Activated naive CD4-positive, alpha-beta T cell treated with anti-CD3 and anti-CD28 coated beads, Interleukin-2, amount 50 U/mL, for 16 hours (primary cell): ENCODE measurements at places on chromosomes 2 and 18.

GRCh38 chr2:1594373-1595171 lies 149.7 kb downstream of the PXDN start:
- no peak for DNase-seq

DNA sequence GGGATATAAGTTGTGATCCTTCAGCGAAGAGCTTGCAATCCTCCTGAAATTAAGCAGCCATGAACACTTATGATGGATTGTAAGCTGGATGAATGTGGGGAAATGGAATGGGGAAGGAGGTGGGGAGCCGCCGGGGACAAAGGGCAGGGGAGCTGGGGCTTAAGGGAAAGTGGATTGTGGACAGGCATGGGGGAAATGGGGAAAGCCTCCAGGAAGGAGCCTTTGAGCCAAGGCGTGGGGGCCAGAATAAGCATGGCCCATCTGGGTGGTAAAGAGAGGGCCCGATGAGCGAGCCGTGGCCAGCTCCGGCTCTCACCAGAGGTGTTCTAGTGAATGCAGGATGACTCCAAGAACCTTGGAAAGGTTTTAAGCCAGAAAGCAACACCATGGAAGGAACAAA lies 124.0 kb downstream of the SMAD7 start:
- no peak for DNase-seq

- DNase-seq, result no peak
Measured at GRCh38 chr2:145379934-145380333, 860.0 kb upstream of the ZEB2 start.

- no peak for DNase-seq
Measured at GRCh38 chr2:222322236-222322635, 23.4 kb upstream of the PAX3 start.

- DNase-seq, result no peak
Measured at GRCh38 chr2:199307461-199307860, 150.3 kb downstream of the SATB2 start.

DNA sequence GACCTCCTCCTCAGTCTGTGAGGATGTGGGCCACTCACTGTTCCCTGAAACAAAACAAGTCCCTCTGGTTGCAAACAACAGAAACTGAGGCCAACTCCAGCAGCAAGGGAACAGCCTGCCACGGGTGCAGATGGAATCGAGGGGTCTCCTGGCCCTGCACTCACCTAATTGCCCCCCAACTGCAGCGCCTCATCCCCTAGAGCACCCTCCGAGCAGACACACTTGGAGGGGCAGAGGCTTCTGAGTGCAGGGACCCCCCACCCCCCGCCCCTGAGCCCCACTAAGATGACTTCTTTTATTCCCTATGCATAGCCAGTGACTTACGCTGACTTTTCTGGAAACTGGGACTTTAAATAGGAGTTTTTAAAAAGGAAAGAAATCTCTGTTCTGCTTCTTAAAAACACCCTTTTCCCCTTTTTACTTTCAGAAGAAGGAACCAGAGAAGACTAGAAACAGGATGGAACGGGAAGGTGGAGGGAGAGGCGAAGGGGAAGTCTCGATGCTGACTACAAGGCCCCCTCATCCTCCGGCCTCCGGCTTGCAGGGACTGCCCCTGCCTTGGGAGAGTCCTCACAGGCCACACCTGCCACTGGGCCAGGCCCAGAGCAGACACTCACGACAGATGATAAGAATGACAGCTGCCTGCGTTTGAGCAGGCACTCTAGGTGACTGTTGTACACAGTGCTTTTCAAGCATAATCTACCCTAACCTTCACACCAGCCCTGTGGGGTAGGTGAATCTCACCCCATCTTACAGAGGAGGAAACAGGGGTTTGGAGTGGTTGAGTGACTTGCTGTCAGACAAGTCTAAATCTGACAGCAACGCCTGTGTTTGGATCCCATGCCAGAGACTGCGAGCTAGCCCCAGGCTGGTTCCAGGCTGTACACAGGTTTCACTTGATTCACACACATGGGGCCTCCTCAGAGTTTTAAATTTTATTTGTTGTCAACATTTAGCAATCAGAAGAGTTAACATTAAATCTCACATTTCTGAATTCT lies 28.2 kb upstream of the BIN1 start:
- no peak for DNase-seq

GRCh38 chr2:76251342-76251741 lies 540.6 kb upstream of the GCFC2 start:
- DNase-seq, result no peak

DNA sequence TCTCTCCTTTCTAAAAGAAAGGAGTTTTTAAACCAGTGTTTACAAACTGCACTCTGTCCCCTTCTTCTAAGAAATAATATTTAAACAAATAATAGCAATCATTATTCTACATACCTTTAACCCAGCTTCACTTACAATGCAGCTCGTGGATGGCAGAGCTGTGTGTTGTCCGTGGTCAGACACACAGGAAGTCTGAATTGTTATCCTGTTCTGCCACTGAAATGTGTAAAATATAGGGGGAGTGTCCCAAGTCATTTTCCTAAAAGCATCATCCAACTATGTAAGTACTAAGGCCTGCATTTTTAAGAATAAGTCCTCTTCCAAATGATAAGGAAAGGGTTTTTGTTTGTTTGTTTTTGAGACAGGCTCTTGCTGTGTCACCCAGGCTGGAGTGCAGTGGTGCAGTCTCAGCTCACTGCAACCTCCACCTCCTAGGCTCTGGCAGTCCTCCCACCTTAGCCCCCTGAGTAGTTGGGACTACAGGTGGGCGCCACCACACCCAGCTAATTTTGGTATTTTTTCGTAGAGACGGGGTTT lies 2.7 kb upstream of the PPP4R1 start:
- DNase-seq, result no peak

DNA sequence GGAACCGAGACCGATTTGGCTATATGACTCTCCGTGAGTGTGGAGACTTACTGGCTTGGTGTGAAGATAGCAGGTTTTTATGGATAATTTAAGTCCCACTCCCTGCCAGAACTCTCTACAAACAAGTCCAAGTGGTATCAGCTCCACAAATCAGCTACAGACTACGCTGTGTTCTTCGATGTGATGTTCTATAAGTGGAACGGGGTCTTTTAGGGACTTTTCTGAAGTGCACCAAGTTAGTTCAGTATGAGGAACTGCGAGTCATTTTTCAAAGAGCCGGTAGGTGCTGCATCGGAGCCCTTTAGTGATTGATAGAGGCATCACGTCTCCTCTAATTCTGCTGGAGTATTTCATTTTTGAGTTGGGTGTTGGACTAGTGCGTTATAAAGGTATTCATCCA lies 107.1 kb downstream of the TSHZ1 start:
- DNase-seq, result no peak

DNA sequence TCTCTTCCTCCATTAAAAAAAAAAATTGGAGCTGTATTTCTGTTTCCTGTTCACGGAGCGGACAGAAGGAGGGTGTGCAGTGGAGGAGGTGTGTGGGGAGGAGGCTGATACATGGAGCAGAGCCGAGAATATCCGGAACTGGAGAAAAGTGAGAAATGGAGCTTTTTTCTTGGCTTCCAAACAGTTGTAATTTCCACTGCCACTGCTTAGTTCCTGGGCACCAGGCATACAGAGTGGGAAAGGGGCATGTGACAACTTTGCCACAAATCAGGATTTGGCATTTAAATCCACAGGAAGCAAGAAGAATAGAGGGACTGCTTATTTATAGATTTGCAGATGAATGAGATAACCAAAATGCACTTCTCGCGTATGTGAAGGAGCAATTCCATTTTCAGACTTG lies 71.2 kb downstream of the BCL11A start:
- DNase-seq, result no peak

- DNase-seq, result no peak
Measured at GRCh38 chr2:209424199-209424701, 403 bp downstream of the MAP2 start.

DNA sequence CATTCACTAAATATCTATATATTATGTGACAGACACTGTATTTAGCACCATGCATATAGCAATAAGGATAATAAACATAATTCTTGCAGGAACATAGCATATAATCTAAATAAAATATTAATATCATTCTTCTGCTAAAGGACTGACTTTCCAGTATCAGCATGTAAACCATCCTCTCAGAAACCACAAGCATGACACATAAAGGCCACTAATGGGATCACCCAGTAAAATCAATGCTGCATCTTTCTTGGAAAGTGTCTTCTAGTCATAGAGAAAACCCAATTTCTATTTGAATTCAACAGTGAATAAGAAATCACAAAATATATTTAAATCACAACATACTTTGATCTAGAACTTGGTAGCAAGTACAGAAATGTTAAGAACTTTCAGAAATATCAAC lies 5.8 kb upstream of the LRP1B start:
- DNase-seq, result no peak

DNA sequence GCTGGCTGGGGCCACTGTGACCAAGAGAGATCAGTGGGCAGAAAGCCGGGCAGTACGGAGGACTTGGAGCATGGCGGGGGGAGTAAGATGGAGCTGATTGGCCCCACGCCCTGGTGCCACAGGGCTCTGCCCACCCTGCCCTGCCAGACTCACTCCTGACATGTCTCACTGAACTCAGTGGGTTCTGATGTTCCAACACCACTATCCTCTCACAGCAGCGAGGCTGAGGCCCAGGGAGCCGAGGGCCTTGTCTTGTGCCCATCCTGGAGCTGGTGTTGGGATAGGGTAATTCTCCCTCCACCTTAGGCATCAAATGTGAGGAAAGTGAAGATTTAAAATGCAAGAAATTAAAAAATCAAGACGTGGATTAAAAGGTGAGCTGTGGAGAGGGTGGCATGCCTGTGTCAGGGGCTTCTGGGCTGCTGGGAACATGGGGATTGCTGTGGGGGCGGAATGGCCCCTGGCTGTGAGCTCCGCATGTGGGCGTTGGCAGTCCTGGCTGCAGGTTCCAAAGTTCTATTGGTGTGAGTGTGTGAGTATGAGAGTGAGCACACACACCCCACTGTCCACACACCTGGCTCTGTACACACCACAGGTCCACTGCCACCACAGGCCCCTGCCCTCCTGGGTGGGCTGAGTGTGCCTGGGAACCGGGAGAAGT lies 283.5 kb upstream of the HS6ST1 start:
- DNase-seq, result no peak

DNA sequence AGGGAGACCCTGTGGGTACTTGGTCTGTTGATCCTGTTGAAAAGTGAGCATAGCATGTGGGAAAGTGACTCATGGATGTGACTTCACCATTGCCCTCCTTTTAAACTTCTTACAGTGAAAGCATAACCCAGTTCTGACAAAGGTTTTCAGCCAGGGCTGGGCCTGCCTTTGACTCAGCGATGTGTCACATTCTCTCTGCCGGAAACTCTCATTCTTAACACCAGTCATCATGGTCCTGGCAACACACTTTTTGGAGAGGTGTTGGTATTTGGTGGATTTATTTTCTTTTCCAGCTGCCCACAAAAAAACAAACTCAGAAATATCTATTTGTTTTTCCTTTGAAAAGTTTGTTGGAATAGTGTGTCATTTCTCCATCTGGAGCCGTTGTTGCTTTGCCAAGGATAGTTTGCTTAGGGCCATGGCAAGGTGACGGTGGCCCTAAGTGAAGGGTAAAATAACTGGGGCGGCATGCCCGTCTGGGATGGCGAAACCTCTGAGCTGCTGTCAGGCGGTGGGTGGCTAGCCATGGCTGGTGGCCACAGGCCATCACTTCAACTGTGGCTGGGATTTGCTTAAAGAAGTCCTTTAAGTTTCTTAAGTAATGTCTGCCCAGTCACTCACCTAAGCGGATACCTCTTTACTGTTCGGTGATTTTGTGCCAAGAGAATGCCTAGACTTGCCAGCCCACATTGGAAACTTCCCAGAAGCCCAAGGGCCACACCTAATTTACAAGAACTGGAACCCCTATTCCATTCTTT lies 123.3 kb downstream of the LTBP1 start:
- DNase-seq, result no peak

DNA sequence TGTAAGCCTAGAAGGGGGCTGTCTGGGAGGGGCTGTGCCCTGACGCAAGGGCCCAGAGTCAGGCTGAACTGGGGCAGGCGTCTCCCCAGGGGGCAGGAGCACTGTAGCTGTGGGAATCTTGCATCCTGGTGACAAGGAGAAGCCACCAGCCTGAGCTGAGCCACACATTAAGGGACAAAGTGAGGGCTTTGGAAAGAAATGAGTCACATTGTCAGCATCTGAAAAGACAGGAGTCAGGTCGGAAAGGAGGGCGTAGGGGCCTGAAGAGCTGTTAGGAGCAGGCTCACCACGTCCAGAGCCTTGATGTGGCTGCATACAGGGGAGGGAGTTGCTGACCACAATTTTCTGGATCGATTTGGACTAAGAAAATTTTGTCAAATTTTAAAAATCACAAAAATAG lies 298.6 kb downstream of the CYP26B1 start:
- no peak for DNase-seq

- no peak for DNase-seq
Measured at GRCh38 chr2:157052685-157053224, 204.8 kb upstream of the GALNT5 start.

DNA sequence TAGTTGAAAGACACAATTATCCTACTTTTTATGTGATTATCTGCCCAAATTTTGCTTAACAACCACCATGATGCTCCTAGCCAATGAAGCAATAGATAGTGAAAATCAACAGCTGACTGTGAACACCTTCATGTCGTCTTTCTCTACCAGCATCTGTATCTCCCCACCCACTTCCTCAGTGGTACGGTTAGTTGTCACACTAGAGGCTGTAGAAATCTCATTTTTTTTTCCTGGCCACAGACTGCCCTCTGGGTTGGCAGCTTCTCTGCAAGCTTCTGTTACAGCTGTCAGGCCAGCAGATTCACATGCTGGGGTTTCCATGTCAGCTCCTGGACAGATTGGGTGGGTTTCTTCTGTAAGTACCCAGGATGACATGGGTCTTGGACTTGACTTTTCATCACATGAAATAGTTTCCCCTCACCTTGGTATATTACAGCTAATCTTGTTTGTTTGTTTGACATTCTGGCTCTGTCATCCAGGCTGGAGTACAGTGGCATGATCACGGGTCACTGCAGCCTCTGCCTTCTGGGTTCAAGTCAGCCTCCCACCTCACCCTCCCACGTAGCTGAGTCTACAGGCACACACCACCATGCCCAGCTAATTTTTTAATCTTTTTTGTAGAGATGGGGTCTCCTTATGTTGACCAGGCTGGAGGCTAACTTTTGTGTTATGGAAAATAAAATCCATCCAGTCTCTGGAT lies 24.3 kb downstream of the STAT4 start:
- no peak for DNase-seq

DNA sequence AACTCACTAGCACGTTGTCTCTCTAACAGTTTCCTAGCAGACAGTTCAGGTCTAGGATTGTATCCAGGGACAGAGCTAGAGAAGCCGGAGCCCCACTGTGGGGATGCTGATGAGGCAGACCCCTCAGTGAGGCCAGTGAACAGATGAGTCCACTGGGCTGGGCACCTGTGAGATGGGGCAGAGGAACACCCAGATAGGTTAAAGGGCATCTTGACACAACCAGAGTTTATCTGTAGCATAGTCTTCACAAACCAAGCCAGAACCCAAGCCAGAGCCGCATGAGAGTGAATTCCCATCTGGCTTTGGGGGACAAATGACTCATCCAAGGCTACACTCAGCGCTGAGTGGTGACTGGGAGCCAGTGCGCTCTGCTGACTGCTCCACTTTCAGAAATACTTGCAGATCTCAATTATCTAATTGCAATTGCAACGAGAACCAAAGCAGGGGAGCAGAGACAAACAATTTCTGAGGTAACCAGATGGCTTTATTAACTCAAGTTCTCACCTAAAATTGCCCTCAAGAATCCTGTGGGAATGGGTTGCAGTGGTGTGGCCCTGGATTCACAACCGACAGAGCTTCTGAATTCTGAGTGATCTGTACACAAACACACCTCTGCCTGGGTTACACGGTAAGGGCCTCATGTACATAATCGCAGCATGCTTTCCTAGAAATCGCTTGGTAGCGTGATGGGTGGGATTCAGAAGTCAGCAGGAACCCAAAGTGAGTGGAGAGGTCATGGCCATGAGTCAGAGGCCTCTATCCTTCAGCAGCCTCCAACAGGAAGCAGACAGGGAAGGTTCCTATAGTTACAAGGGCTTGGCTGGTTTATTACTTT lies 48.7 kb upstream of the MSH2 start:
- DNase-seq, result no peak
